A549 treated with ZK216348 at 1 μM for 4 hours (cell line): ENCODE measurements at places on chromosomes 11 and 22. TPM values are rescaled to one million over a fixed set of nuclear protein-coding genes. Genes with fewer than 3 reads are reported as not detected.

Gene DEPDC7
- total RNA-seq = 4.6 to 9.1 TPM (median 7.3 TPM) in 5 replicates

Gene KDM4E
- total RNA-seq = not detected in 5 replicates

Gene SPON1
- not detected in 5 replicates for total RNA-seq

Gene GPR83
- total RNA-seq = 0.06 to 0.09 TPM (median 0.07 TPM) in 4 of 5 replicates, not detected in the other

Gene IGSF9B
- 0.55 to 2.3 TPM (median 2.0 TPM) in 5 replicates for total RNA-seq
